NCI-H2029 treated with DMSO at 0.1 percent for 48 hours (cell line): ENCODE measurements at places on chromosomes 6 and 20.

GRCh38 chr20:63176034-63176426, 39.9 kb downstream of the YTHDF1 start:
- DNase-seq, result no peak

DNA sequence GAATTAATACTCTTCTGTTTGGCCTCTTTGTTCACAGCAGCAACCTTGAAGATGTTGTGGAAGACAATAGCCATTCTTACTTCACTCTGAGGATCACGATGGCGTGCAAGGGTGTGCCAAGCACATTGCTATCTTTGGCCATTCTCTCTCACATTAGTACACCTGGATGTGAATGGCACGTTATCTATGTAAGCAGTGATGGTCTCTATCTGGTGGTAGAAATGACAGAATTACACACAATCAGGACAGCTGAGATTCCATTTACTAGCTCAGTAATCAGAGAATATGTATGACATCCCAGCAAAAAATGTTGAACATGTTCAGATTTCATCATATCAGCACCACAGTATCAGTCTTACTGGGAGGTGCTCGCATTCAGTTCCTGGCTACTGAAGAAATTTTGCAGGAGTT, 116.2 kb downstream of the LCA5 start:
- DNase-seq, result no peak

DNA sequence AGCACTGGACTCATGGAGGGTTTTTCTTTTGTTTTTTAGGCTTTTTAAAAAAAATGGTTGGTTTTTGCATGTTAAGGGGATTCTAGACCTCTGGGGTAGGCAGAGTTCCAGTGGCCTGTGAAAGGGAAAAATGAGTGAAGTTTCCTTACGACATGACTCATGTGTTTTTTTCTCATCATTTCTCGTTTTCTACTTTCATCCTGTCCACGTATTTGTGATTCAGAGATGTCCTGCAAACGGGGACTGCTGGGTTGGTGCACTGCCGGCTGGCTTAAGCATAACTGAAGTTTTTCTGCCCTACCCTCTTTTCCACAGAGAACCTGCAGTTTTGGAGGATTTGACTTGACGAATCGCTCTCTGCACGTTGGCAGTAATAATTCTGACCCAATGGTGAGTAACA, 182.3 kb downstream of the SASH1 start:
- DNase-seq, result no peak

DNA sequence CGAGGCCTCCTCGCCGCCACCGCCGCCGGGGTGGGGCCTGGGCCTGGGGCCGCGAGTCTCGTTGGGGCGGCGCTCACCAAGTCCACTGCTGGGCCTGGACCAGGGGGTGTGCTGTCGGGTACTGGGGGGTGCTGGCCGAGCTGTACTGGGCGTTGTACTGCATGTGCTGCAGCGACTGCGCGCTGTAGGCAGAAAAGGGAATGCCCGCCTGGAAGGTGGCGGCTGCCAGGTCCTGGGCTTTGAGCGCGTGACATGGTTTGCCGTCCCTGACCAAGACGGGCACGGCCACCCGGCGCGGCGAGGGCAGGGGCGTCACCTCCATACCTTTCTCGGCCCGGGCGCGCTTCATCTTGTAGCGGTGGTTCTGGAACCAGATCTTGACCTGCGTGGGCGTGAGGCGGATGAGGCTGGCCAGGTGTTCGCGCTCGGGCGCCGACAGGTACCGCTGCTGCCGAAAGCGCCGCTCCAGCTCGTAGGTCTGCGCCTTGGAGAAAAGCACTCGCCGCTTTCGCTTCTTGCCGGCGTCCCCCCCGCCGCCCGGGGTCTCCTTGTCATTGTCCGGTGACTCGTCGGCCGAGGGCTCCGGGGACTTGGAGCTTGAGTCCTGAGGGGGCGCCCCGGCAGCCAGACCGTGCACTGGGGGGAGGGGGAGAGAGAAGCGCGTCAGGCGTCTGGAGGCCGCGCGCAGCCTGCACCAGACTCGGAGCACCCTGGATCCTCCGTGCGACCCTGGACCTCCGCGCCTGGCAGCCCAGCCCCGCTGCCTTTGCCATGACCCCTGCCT, 1.8 kb downstream of the NKX2-2 start:
- DNase-seq, result no peak

- DNase-seq, result no peak
Measured at GRCh38 chr6:140225701-140226436, 851.4 kb upstream of the CITED2 start.

DNA sequence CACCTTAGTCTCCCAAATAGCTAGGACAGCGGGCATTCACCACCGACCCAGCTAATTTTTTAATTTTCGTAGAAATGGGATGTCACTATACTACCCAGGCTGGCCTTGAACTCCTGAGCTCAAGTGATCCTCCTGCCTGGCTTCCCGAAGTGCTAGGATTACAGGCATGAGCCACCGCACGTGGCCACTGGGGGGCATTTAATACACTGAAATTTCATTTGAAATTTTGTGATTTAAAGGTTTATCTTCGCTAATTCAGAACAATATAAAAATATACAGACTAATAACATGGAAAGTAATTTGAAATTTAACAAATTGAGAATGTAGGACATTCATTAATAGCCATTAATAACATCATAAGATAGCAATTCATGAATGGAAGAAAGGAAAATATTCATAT, 20.5 kb upstream of the TBC1D32 start:
- DNase-seq, result no peak

GRCh38 chr6:84449220-84449619, 221.8 kb upstream of the CEP162 start:
- DNase-seq, result no peak

DNA sequence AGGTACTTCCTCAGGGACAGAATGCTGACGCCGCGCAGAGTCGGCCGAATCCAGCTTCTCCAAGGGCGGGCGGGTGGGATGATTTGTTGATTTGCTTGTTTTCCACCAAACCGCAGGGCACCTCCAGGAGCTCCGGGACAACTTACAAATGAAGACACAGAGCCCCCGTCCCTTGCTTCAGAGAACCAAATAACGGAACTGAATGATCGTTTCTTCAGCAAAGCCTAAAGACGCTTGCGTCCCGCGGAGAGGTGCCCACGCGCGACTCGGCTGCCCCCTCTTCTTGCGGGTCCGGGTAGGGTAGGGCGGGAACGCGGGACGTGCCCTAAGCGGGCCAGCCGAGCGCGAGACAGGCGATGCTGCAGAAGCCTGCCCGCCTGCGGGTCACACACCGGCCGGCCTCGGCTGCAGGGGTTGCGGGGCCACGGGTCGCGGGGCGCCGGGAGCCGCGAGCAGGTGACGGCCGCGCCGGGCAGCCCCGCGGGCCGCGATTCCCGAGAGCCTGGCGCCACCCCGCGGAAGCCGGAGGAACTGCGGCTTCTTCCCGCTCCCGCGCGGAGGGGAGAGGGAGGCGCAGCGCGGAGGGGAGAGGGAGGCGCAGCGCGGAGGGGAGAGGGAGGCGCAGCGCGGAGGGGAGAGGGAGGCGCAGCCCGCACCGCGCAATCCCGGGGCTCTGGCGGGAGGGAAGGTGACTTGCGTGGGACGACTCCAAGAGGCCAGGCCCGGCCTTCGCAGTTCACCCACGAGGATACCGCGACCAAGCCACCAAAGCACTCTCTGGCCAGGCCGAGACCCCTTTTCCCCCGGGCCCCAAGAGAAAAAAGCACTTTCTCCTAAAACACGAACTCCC, 7.7 kb upstream of the FOXF2 start:
- DNase-seq, result no peak
